Suppressor macrophage treated with lipopolysaccharide for 1 hour (primary cell): ENCODE measurements at places on chromosomes 7 and 10.

- DNase-seq: peak; percentile 87
Measured at GRCh38 chr7:24786306-24786705, 29.0 kb upstream of the GSDME start.

GRCh38 chr10:47034441-47035051 lies 123.3 kb downstream of the PTPN20 start:
- no peak for DNase-seq

- no peak for DNase-seq
Measured at GRCh38 chr7:98238976-98239375, 13.1 kb downstream of the TECPR1 start.

DNA sequence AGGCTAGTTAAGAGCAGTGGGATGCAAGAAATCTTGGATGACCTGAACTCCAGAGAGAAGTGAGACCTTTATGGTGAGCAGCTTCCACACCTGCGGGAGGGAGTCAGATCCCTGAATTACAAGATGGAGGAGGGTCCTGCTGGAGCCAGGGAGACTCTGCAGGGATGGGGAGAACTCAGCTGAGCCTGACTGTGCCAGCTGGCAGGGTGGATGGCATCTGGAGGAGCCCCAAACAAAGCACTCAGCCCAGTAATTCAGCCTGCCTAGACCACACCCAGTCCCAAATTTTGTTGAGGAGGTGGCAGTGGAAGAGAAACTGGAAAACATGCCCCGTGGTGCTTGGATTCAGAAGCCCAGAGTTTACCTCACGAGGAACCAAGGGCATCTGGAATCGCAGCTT lies 208.2 kb downstream of the WDR11 start:
- DNase-seq: no peak
